ENCODE measurements at places on chromosomes 16 and 17.
A peak's percentile ranks its signal among the peaks of the same experiment; 100 is the strongest.

GRCh38 chr17:2975469-2975958 lies 87.9 kb downstream of the OR1D5 start:
- no peak overlapping the region for H3K4me3 ChIP-seq
- peak; percentile 43 for DNase-seq
- no peaks in the 10 kb centered on the region for H3K4me1 ChIP-seq
- H3K27ac ChIP-seq, result peak overlapping the region; percentile 5
- H3K27me3 ChIP-seq, result no peaks in the 10 kb centered on the region

DNA sequence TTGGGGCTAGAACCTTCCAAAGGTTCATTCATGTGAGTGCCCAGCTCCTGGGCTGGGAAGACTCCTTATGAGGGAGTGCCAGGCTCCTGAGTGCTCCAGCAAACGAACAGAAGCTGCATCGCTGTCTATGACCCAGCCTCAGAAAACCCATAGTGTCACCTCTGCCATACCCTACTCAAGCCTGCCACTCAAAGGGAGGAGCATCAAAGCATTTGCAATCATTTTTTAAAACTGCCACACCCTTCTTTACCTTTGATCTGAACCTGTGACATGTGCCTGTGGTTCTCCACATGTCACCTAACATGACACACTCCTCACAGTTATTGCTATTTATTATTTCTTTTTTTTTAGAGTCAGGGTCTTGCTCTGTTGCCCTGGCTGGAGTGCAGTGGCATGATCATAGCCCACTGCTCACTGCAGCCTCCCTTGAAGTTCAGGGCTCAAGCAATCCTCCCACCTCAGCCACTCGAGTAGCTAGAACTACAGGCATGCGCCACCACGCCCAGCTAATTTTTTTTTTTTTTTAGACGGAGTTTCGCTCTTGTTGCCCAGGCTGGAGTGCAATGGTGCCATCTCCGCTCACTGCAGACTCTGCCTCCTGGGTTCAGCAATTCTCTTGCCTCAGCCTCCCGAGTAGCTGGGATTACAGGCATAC lies 7.3 kb upstream of the KDM8 start:
- H3K4me3 ChIP-seq, result no peak overlapping the region
- no peak overlapping the region for H3K27ac ChIP-seq
- H3K4me1 ChIP-seq, result no peaks in the 10 kb centered on the region
- DNase-seq, result no peak
- no peaks in the 10 kb centered on the region for H3K27me3 ChIP-seq

DNA sequence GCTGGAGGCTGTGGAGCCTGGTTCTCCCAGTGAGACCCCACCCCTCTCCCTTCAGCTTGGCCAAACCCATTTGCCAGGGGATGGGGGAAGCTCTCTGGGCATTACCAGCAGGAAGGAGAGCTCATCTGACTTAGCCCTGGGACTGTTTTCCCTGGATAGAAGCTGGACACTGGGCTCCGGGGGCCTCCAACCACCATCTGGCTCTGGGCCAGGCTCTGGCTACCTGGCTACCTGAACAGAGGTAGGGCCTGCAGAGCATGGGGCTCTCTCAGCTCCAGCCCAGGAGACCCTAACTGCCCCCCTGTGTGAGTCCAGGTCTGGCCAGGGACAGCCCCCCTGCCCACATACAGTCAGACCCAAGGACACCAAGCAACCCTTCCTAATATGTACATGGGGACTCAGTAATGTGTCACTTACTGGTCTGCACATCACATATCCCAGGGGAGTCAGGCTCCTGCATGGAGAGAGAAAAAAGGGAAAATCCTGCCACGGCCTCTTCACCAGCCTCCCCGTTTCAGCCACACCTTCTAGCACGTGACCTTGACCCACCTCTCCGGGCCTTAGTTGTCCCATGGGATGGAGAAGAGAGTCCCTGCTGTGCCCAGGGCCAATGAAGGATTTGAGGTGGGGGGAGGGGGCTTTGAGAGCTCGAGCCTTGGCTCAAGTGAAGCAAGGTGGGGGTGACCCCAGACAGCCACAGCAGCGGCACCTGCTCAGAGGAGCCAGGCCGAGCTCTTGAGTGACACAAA lies 13.8 kb downstream of the CNGB1 start:
- H3K27me3 ChIP-seq, result no peaks in the 10 kb centered on the region
- DNase-seq, result no peak
- H3K4me3 ChIP-seq, result no peak overlapping the region
- H3K36me3 ChIP-seq, result no peaks in the 10 kb centered on the region
- no peak overlapping the region for H3K27ac ChIP-seq

DNA sequence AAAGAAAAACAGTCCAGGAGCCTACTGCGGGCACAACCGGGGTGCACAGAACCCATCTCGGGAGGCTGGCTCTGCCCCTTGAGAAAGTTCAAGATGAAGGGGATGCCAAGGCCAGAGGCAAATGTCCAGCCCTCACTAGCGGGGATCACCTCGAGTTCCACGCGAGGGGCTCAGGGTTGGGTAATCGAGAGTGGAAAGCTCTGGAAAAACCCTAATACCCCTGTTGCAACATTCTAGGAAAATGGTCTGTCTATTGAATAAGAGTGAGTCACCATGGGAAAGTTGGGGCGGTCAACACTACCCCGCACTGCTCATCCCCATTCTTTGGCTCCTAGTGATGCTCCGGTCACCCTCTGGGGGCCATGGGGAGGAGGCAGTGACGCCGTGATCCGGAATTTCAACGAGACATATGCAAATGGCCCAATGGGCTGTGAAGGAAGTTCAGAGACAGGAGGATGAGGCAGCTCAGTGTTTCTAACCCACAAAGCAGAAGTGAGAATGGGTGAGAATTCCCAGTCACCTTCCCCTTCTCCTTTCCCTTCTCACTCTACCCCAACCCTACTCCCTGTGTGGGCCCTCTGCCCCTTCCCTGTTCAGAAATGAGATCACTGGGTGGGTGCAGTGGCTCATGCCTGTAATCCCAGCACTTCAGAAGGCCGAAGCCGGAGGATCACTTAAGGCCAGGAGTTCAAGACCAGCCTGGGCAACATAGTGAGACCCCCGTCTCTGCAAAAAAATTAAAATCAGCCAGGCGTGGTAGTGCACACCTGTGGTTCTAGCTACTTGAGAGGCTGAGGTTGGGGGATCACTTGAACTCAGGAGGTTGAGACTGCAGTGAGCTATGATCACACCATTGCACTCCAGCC lies 22.4 kb downstream of the SOCS3 start:
- DNase-seq, result peak; percentile 54
- peaks cover 9% of the 10 kb centered on the region for H3K4me1 ChIP-seq
- no peaks in the 10 kb centered on the region for H3K27me3 ChIP-seq
- H3K4me3 ChIP-seq, result no peak overlapping the region
- H3K36me3 ChIP-seq, result no peaks in the 10 kb centered on the region
- no peak overlapping the region for H3K27ac ChIP-seq

DNA sequence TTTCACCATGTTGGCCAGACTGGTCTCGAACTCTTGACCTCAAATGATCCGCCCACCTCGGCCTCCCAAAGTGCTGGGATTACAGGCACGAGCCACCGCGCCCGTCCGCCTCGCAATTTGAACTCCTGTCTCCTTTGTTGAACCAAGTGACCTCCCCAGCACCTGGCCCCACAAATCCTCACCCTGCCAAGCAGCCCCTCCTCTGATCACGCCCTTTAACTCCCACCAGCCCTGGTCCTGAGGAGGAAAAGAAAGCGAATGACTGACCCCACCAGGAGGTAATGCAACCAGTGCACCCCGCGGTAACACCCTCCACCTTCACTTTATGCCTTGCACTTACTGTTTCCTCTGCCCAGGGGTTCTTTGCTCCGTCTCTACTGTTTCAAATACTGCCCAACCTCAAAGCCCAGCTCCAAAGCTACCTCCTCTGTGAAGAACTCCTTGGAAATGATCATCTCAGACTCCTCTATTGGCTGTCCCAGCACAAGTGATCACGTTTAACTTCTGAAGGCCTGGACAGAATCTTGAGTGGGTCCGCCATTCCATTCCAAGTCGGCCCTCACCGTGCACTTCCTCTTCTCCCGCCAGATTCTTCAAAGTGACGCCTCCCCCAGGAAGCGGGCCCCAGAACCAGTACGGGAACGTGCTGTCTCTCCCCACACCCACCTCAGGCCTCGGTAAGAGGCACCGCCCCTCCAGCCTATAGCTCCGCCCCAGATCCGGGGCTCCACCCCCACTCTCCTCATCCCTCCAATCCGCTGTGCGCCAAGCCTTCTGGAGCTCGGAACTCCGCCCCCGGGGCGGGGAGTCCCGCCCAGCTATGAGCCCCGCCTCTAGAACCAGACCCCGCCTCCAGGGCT lies 4.4 kb downstream of the CD19 start:
- H3K36me3 ChIP-seq, result no peaks in the 10 kb centered on the region
- no peaks in the 10 kb centered on the region for H3K27me3 ChIP-seq
- peak; percentile 85 for DNase-seq
- H3K4me1 ChIP-seq, result peaks cover 3% of the 10 kb centered on the region

GRCh38 chr16:88659160-88659559 lies 3.7 kb downstream of the MVD start:
- DNase-seq, result no peak
- H3K27ac ChIP-seq, result no peak overlapping the region
- H3K27me3 ChIP-seq, result no peaks in the 10 kb centered on the region
- H3K36me3 ChIP-seq, result peaks cover 51% of the 10 kb centered on the region
- H3K4me3 ChIP-seq, result no peak overlapping the region
- peaks cover 2% of the 10 kb centered on the region for H3K4me1 ChIP-seq

GRCh38 chr16:15887283-15887682 lies 1.1 kb downstream of the CEP20 start:
- DNase-seq, result no peak
- no peak overlapping the region for H3K4me3 ChIP-seq
- peaks cover 5% of the 10 kb centered on the region for H3K4me1 ChIP-seq
- no peaks in the 10 kb centered on the region for H3K27me3 ChIP-seq
- no peak overlapping the region for H3K27ac ChIP-seq
- H3K36me3 ChIP-seq, result peaks cover 4% of the 10 kb centered on the region

DNA sequence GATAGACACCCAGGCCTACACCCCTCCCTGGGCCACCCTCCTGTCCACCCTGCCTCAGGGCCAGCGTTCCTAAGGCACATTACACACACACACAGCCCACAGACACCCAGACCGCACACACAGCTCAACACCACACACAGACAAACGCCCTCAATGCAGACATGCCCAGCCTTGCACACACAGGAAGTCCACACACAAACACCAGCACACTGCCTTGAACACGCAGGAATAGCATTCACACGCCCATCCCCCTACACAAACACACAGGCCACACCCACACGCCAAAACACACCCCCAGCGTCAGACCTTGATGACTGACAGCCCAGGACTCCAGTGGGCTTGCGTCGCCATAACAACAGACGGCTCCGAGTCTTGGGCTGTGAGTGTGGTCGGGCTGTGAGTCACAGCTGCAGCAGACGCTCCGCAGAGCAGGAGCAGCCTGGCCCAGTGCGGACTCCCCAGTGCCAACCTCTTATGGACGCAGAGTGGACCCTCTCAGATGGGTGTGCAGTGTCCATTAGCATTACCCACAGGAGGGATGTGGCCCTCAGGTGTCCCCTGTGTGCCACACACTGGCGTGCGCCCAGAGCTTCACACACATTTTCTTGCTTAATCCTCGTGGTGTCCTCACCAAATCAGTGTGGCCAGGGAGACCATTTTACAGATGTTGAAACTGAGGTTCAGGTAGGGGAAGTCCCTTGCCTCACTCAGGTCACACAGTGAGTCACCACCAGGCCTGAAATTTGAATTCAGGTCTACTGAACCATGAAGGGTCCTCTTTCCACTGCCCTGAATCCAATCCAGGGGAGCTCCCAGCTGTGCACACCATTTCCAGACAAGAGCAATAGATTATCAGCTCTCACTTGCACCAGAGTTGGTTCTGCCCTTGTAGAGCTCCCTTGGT lies 17.8 kb upstream of the RAI1 start:
- no peaks in the 10 kb centered on the region for H3K27me3 ChIP-seq
- peak; percentile 67 for DNase-seq
- no peak overlapping the region for H3K27ac ChIP-seq
- peak overlapping the region; percentile 26 for H3K4me3 ChIP-seq
- no peaks in the 10 kb centered on the region for H3K36me3 ChIP-seq

- peak; percentile 62 for DNase-seq
- no peaks in the 10 kb centered on the region for H3K36me3 ChIP-seq
These were observed 197.6 kb downstream of the NTN1 start for GRCh38 chr17:9218911-9219310.

DNA sequence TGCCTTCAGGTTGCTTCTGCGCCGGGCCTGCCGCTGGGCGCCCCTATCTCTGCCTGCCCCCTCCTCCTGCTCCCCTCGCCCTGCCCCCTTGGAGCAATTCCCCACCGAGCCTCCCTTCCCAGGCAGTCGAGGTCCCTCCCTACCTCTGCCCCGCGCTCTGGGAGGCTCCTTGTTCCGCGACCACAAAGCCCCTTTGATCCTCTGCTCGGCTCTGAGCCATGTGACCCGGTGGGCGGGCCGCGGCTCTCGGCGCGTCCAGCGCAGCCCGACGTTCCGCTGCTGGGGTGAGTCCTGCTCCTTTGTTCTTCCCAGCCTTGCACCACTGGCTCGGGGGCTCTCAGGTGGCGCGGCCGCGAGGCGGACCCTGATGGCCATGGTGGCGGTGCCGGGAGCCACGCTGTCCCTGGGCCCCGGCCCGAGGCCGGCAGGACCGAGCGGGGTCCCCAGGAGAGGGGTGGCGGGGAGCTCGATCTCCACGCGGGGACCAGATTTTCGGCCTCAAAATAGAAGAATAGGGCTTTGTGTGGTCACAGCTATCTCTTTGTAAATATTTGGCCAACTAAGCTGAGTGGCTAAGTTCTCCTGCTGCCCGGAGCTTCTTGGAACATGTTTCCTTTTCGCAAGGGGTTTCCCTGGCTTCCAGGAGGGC lies 310.6 kb downstream of the SEC14L1 start:
- peaks cover 54% of the 10 kb centered on the region for H3K4me1 ChIP-seq
- H3K27ac ChIP-seq, result peak overlapping the region; percentile 92
- H3K27me3 ChIP-seq, result no peaks in the 10 kb centered on the region
- no peak for DNase-seq
- H3K4me3 ChIP-seq, result peak overlapping the region; percentile 78

DNA sequence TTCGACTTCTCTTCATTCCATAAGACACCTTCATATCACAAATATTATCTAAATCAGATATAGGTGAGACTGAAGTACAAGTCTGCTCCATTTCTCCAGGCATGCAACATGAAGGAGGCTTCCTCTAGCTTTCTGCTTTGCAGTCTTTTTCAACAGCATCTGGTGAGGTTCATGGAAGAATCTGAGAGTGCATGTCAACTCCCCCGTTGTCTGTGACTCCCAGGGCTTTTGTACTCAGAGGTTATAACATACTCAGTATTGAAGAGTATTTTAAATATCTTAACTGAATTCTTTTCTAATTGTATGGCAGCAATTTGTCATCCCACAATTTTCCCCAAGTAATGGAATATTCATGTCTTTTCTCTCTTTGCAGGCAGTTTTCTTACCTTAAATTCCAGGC lies 448.7 kb downstream of the CDH8 start:
- H3K4me3 ChIP-seq, result no peak overlapping the region
- H3K27me3 ChIP-seq, result no peaks in the 10 kb centered on the region
- DNase-seq, result no peak
- H3K27ac ChIP-seq, result no peak overlapping the region
- H3K36me3 ChIP-seq, result no peaks in the 10 kb centered on the region
- H3K4me1 ChIP-seq, result no peaks in the 10 kb centered on the region

- no peak overlapping the region for H3K27ac ChIP-seq
- H3K4me3 ChIP-seq, result no peak overlapping the region
- DNase-seq, result no peak
- no peaks in the 10 kb centered on the region for H3K36me3 ChIP-seq
These were observed 18.3 kb downstream of the SSH2 start for GRCh38 chr17:29911641-29912177.

- no peaks in the 10 kb centered on the region for H3K36me3 ChIP-seq
- no peak within 1 kb of the TSS for H3K27ac ChIP-seq
- no peak for DNase-seq
- H3K27me3 ChIP-seq, result peaks cover 28% of the 10 kb centered on the region
- H3K4me1 ChIP-seq, result no peaks in the 10 kb centered on the region
These were observed at the start of gene RGS11 for GRCh38 chr16:275786-276232. Gene RGS11 (minus strand): TSS chr16:275944. CDS start chr16:275911, 33 bp downstream.

- H3K4me1 ChIP-seq, result no peaks in the 10 kb centered on the region
- peak; percentile 17 for DNase-seq
- no peak overlapping the region for H3K27ac ChIP-seq
- no peak overlapping the region for H3K4me3 ChIP-seq
These were observed 2.7 kb upstream of the KCNJ18 start for GRCh38 chr17:21689604-21690003.

Measured in trophoblast cell (in vitro differentiated cells and primary cell).